Fibroblast of skin of back (primary cell): ENCODE measurements at places on chromosomes 7 and 10.
A peak's percentile ranks its signal among the peaks of the same experiment; 100 is the strongest.

- DNase-seq, result no peak
These were observed 51.0 kb downstream of the BAMBI start for GRCh38 chr10:28728366-28728765.

- DNase-seq, result peak; percentile 99
These were observed 697.5 kb downstream of the INHBA start for GRCh38 chr7:41005374-41005901.

- peak; percentile 57 for DNase-seq
These were observed 1182.0 kb downstream of the CNTNAP2 start for GRCh38 chr7:147298611-147299043.

GRCh38 chr10:29627201-29628132 lies 7.3 kb downstream of the SVIL start:
- peak; percentile 74 for DNase-seq

DNA sequence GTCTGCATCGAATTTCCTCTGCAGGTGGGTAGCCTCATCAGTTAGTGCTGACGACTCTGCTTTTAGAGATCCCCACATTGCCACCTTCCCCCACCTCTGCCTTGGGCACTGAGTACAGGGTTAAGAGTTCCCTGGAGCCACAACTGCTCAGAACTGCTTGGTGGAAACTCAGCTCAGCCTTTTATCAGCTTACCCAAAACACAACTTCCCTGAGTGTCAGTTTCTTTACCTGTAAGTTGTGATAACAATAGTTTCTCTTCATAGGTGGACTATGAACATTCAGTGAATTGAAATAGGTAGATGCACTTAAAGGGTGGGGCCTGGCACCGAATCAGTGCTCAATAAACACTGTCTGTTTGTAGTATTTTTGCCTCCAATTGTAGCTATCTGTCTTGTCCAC lies 11.3 kb downstream of the ASB13 start:
- DNase-seq, result no peak

- DNase-seq, result no peak
These were observed 235.7 kb upstream of the TCERG1L start for GRCh38 chr10:131547129-131547799.
